ENCODE measurements at places on chromosomes 2 and 18. TPM values are rescaled to one million over a fixed set of nuclear protein-coding genes. Genes with fewer than 3 reads are reported as not detected.

HRH4 gene
- 0.36 TPM for total RNA-seq

PLGLB2 gene
- 4.8 TPM for total RNA-seq

SCYGR2 gene
- not detected for total RNA-seq

CD8B2 gene
- total RNA-seq: not detected

SLC38A11 gene
- total RNA-seq: 1.2 TPM

RAD51AP2 gene
- not detected for total RNA-seq

SLC4A3 gene
- total RNA-seq: 6.7 TPM

RPRD1A gene
- total RNA-seq: 58.1 TPM

UCN gene
- total RNA-seq: 2.4 TPM

PLEK gene
- total RNA-seq: 21.0 TPM

TEKT4 gene
- not detected for total RNA-seq

SKOR2 gene
- not detected for total RNA-seq

DSC1 gene
- not detected for total RNA-seq

EHD3 gene
- total RNA-seq: 7.0 TPM

NEB gene
- total RNA-seq: 2.2 TPM

SLC9A4 gene
- total RNA-seq: not detected

PRSS56 gene
- total RNA-seq: not detected

SIX3 gene
- total RNA-seq: not detected

CTAGE1 gene
- total RNA-seq: not detected

IL1R1 gene
- total RNA-seq: 49.9 TPM

RAX gene
- not detected for total RNA-seq

TMEM247 gene
- not detected for total RNA-seq

CDCA7 gene
- total RNA-seq: 1.0 TPM

CFC1 gene
- total RNA-seq: not detected

ZNF236 gene
- total RNA-seq: 37.9 TPM

C2orf81 gene
- 4.4 TPM for total RNA-seq

LAMA1 gene
- 2.0 TPM for total RNA-seq

TOGARAM2 gene
- total RNA-seq: 5.3 TPM

ZC3H6 gene
- total RNA-seq: 37.7 TPM

FBLN7 gene
- total RNA-seq: 2.3 TPM

LMAN2L gene
- total RNA-seq: 19.3 TPM

PROM2 gene
- 3.0 TPM for total RNA-seq

GPR55 gene
- 0.18 TPM for total RNA-seq

GALNT14 gene
- total RNA-seq: 1.2 TPM

TMBIM1 gene
- 211 TPM for total RNA-seq

PROC gene
- total RNA-seq: not detected

MFSD2B gene
- 0.67 TPM for total RNA-seq

Data from sciatic nerve (tissue), 2 donors.